Activated T-cell treated with anti-CD3 and anti-CD28 coated beads for 48 hours (primary cell): ENCODE measurements at places on chromosomes 16 and 17.

DNA sequence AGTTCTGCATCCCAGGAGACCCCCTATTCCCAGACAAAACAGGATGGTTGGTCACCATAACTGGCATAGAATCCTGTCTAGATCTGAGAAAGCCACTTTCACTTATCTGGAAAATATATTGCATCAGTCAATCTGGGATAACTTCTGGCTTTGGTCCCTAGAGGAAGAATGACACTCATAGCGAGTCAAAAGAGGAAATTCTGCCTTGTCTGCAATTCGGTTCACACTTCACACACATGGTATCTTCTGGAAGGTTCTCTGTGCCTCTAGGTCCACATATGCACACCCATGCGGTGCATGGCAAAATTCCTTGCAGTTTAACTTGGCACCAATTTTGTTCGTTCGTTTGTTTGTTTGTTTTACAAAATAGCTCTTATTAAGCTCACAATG is 49.2 kb upstream of the WSCD1 start:
- no peak for DNase-seq

- no peak for DNase-seq
These were observed 5.0 kb downstream of the DEXI start for GRCh38 chr16:10937068-10937859.

- DNase-seq = no peak
These were observed 281.7 kb upstream of the ERCC4 start for GRCh38 chr16:13638218-13638617.

DNA sequence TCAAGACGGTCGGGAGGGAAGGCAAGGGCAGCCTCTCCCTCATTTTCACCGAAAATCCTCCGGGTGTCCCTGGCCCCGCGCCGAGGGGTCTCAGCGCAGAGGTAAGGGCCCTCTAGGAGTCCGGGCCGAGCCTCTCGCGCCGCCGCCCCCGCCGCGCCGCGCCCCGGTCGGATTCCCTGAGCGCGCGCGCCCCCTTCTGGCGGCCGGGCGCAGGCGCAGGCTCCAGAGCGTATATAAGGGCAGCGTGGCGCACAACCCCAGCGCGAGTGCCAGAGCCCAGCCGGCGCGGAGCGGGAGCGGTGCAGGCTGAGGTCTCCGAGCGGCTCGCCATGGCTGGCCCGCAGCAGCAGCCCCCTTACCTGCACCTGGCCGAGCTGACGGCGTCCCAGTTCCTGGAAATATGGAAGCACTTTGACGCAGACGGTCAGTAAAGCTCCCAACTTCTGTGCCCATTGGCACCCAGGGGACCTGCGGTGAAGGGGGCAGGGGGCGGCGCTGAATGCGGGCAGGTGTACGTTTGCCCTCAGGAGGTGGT is at the start of gene CALB2:
Gene CALB2 (plus strand): TSS at position 260 of the 535 bp plus-strand sequence. CDS start 70 bp downstream, at position 330.
- DNase-seq = peak; percentile 65

DNA sequence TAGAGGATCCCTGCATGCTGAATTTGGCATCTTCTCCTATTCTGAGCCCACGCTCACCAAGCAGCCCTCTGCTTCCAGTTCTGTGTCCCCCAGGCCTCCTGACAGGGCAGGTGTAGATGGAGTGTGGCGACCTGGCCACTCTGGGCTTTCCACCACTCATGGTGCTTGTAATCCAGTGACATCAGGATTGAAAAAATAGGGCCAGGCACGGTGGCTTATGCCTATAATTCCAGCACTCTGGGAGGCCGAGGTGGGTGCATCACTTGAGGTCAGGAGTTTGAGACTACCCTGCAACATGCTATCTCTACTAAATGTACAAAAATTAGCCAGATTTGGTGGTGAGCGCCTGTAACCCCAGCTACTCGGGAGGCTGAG is 29.4 kb downstream of the UNK start:
- DNase-seq = no peak

- DNase-seq = no peak
These were observed 2286.4 kb downstream of the TP53TG3F start for GRCh38 chr16:35745821-35746248.

DNA sequence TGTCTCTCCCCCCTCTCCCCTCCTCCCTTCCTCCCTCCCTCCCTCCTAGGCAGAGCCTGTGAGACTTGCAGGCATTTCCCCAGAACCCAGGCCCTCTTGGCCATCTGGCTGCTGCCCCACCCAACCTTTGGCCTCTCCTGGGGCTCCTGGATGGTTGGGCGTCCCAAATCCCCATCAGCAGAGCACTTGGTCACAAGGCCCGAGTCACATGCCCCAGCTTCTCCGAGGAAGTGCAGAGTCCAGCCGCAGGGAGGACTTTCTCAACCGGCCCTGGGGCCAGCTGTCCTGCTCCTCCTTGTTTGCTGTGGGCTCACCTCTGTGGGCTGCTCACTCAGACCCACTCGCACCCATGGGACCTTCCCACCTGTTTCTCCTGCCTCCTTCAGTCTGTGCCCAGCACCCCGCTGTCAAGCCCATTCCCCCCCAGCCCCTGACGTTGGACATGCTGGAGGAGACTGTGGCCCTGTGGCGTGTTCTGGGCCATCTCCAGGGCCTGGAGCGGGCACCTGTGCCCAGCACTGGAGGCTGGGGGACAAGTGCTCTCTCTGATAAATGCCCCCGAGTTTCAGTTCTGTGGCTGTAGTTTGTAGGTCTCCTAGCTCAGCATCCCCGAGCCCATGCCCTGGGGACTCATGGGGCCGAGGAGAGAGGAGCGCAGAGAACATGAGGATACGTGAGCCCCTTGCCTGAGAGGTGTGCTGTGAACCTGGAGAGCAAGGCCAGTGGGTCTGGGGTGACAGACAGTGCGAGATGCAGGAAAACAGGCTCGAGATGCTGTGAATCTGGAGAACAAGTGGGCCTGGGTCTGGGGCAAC is 42.3 kb upstream of the ZNF750 start:
- DNase-seq = no peak

- DNase-seq = no peak
These were observed 23.7 kb downstream of the WFDC1 start for GRCh38 chr16:84318091-84318975.

DNA sequence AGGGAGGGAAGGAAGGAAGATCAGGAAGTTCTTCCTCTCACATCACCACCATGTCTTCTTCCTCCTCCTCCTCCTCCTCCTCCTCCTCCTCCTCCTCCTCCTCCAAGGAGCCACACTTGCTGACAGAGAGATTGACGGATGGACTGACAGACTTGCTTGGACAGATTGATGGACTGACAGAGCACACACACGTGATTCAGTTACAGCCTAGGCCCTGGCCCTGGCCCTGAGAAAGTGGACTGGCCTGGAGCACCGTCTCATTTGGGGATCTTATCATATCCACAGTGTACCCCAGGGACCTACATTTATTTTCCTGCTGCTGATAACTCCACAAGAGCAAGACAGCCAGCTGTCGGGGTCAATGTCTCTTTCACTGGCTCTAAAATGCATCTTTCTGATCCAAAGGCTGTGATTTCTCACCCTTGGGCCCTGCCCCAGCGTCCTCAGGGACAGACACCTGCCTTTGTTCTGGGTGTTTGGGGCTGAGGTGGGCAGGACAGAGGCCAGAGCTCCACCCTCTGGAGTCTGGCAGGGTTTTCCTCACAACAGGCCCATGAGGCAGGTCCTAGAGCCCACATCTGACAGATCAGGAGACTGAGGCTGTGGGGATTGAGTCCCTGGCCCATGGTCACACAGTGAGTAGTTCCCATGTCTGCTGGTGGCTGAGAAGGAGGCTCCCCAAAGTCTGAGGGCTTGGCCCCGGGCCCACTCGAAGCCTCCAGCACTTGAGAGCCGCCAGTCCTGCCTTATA is 2.3 kb upstream of the P2RX1 start:
- DNase-seq = no peak
